Activated CD8-positive, alpha-beta memory T cell treated with anti-CD3 and anti-CD28 coated beads, Interleukin-2, amount 10 ng/mL, durations not matched to agents 7 days and 5 days (primary cell): ENCODE measurements at places on chromosomes 7 and 10. TPM values are rescaled to one million over a fixed set of nuclear protein-coding genes. Genes with fewer than 3 reads are reported as not detected.

Gene C10orf53
- total RNA-seq = not detected

Gene CUZD1
- 3.6 TPM for total RNA-seq

Gene TLX1
- total RNA-seq = not detected

Gene LIPJ
- total RNA-seq = not detected

Gene WASL
- 7.8 TPM for total RNA-seq
